ENCODE measurements at places on chromosomes 7 and 10.

DNA sequence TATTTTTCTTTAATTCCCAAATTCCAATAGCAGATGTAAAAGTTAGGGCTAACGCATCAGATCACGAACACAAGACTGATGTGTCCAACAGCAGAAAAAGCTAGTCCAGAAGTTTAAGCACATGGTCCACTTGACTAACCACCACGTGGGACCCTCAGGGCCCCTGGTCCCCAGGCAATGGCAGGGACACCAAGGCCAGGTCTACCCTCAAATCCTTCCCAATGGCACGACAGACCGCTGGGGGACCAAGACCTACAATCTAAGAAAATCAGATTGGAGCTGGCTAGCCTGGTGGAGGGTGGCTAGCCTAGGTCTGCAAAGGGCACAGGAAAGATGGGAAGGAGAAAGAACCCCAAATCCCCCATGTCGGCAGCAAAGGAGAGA lies 1.5 kb downstream of the GIGYF1 start:
- DNase-seq, result no peak

GRCh38 chr10:52900593-52900992 lies 128.0 kb upstream of the MBL2 start:
- no peak for DNase-seq

DNA sequence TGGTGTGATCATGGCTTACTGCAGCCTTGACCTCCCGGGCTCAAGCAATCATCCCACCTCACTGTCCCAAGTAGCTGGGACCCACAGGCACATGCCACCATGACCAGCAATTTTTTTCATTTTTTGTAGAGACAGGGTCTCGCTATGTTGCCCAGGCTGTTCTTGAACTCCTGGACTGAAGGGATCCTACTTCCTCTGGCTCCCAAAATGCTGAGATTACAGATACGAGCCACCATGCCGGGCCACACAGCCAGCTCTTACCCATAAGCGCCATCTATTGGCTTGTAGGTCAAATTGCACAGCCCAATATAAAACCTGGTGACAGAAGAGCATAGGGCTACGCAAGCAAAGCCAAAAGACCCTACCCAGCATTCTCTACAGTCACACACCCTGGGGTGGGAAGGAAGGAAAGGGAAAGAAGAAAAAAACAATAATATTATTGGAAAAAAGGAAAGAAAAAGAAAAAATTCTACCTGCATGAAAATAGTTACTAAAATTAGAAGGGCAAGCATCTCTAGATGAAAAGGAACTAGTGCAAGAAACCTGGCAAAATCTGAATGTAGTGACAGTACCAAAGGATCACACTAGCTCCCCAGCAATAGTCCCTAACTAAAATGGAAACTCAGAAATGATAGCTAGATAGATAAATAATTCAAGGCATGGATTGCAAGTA lies 29.4 kb upstream of the AMPH start:
- peak; percentile 13 for DNase-seq

- DNase-seq, result no peak
These were observed 20.4 kb downstream of the GRID2IP start for GRCh38 chr7:6530626-6531491.

- no peak for DNase-seq
These were observed 784.4 kb upstream of the CELF2 start for GRCh38 chr10:10233229-10233628.

GRCh38 chr7:47256016-47256415 lies 325.9 kb downstream of the TNS3 start:
- DNase-seq, result no peak

DNA sequence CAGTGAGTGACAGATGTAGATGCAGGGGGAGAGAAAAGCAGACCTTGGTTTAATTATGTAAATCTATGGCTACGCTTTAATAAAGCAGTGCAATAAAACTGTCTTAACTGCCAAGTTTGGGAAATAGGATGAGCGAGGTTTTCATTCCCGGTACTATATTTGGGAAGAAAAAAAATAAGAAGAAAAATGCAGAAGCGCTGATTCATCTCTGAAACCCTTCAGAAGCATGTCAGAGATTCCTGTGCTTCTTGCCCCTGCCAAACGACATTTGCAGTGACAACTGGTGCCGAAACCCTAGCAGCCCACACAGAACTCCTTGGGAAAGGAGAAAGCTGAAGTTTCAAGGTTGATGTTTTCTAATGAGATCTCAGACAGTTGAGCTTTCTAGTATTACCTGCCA lies 380.7 kb downstream of the REEP3 start:
- no peak for DNase-seq

- no peak for DNase-seq
These were observed 7.8 kb downstream of the NPS start for GRCh38 chr10:127556916-127557315.

- no peak for DNase-seq
These were observed 76.8 kb upstream of the SEM1 start for GRCh38 chr7:96786261-96786997.

DNA sequence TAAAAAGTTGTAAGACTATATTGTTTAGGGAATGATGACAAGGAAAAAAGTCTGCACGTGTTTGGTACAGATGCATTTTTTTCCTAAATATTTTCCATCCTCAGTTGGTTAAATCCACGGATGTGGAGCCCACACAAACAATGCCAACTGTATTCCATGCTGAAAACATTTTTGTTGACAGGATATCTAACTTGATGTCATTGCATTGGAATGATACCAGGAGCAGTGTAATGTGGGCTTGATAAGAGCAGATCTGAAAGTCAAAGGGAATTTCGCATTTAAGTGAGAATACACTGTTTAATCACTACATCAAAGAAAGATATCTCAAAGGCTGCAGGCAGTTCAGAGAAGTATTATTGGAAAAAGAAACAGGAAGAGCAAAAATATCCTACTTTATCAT lies 49.5 kb upstream of the TMEM140 start:
- no peak for DNase-seq
